Stimulated activated CD8-positive, alpha-beta memory T cell treated with anti-CD3 and anti-CD28 coated beads, Interleukin-15, amount 100 ng/mL, for 48 hours (primary cell): ENCODE measurements at places on chromosomes 6 and 20.
A peak's percentile ranks its signal among the peaks of the same experiment; 100 is the strongest.

- no peak for DNase-seq
These were observed 92.5 kb upstream of the ADGRF1 start for GRCh38 chr6:47134476-47135189.

GRCh38 chr20:3847429-3847940, 851 bp downstream of the MAVS start:
- no peak for DNase-seq

- peak; percentile 48 for DNase-seq
These were observed 2.6 kb downstream of the UBE2V1 start for GRCh38 chr20:50110141-50111047.

- no peak for DNase-seq
These were observed 21.8 kb upstream of the BTBD3 start for GRCh38 chr20:11895861-11896387.

- DNase-seq, result no peak
These were observed 141.5 kb upstream of the TOP1 start for GRCh38 chr20:40887105-40887504.

- DNase-seq, result no peak
These were observed 12.7 kb upstream of the MLIP start for GRCh38 chr6:54098450-54099044.

- no peak for DNase-seq
These were observed 2.9 kb downstream of the ZNF184 start for GRCh38 chr6:27470023-27470422.

DNA sequence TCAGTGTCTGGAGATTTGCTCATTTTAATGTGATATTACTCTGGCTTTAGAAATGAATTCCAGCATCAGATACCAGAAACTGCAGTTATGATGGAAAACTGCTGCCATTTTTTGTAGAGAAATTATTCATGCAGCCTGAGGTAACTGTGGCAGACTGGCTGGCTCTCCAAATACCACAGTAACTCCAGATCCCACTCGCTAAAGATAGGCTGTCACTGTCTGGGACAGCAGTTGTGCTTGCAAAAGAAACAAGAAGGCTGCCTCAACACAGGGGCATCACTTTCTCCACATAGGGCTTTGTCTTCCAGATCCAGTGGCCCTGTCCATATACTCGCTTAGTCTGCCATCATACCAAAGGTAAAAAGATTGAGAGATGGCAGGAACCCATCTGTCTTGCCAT, 52.7 kb downstream of the FAM184A start:
- no peak for DNase-seq

DNA sequence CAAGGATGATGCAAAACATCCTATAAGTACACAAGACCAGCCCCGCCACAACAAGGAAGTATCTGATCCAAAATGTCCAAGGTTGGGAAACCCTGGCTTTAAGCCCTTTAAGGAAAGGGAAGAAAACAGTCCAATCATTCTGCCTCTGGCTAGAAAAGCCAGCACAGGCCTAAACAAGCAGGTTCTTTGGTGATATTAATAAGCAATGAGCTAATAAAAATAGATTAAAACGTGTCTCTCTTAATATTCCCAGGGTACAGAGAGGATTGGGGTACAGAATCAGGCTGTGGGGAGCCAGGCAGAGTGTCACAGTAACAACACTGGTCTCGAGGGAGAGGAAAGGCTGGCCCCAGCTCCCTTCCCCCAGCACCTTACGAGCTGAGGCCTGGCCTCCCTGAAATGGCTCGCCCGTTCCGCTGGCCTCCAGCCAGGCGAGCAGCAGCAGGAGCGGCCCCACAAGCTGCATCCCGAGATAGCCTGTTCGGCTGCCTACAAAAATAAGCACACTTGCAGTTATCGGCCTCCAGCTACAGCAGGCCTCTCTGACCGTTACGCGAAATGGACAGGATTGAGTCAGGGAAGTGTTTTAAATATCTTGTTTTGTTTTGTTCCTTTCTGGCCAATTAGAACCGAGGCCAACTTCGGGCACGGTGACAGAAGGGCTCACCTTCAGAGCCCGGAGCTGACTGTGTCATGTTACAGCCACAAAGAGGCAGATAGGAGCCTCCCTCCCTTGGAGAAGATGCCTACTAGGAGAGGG, 4.0 kb upstream of the ZMYND8 start:
- DNase-seq, result no peak

DNA sequence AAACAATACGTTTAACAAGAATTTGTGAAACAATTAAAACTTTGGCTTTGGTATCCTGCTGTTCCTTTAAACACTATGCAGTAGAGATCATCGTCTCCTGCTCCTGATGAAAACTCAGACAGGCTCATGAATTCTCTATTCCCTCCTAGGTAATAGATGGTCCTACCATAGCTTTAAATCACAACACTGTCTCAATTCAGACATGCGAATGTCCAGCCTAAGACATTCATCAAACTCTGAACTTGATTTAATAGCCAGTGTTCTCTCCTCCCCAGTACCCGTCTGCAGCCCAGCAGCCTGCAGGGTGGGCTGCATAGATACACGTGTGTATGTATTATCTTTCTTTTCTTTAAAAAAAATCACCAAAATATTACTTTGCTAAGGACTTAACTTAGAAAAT, 232.8 kb downstream of the TTLL2 start:
- no peak for DNase-seq

- no peak for DNase-seq
These were observed 22.3 kb upstream of the HLA-DQA2 start for GRCh38 chr6:32718879-32719278.

- DNase-seq, result no peak
These were observed 86.2 kb upstream of the ARID1B start for GRCh38 chr6:156691018-156691417.

DNA sequence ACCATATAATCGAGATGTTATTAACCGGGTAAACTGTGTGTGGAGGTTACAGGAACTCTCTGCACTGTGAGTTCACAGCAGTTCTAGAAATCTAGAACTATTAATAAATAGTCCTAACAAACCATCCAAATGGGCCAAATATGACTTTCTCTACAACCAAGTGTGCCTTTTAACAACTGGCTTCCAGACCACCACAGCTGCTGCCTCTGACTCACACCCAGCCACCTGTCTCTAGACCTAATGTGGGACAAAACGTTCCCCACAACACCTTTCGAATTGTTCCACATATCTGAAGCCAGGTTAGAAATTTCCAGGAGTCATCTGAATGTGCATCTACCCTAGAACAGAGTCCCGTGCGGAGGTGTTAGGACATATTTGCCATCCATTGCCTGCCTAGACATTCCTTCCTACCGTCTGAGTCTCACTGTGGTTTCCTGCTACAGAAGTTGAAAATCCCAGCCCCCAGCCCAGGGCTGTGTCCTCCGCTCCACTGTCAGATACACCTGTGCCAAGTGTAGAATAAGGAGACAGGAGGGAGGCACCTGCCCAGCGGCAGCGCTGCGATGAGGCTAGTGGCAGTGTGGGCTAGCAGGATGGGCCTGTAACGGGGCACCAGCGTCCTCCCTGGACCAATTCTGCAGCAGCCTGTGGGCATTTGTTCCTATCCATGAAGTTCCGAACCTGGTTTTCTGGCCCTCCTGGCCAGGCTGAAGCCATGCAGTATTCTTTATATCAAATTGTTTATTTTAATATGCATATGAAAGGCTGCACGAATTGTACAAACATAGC, 28.5 kb upstream of the MAP3K4 start:
- no peak for DNase-seq

DNA sequence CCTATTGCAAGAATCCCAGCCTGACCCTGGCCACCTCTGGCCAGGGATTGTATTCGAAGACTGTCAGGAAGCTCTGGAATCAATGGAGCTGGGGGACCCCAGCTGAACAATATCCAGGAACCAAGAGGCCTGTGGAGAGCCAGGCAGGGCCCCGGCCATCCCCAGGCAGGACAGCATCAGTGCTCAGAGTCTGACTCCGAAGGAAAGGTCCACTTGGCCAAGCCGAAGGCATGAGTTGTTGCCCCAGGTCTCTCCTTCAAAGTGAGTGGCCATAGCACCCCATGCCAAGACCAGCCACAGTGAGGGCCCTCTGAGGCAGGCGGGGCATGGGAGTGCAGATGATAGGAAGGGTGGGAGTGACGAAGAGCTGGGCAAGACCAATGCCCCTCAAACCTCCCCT, 193.1 kb downstream of the CDH4 start:
- no peak for DNase-seq

DNA sequence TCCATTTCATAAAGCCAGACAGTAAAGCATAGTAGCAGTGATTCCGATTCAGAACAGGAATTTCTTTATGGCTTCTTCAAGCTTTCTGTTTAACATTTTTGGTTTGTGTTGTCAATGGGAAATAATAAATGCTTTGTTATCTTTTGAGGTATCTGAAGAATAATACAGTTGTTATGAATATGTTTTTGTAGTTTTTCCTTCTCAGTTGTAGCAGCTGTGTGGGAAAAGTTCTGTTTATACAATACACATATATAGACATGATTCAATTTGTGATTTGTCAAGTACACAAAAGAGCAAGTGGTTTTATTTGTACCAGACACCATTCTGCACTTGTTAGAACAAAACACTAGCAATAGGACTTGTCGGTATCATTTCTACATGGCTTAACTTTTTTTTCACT, 96.6 kb downstream of the CDYL start:
- no peak for DNase-seq

- DNase-seq, result peak; percentile 18
These were observed 24.4 kb upstream of the C6orf62 start for GRCh38 chr6:24743265-24743943.

GRCh38 chr6:168498161-168498843, 57.3 kb downstream of the SMOC2 start:
- DNase-seq, result no peak

GRCh38 chr20:36344517-36345132, 38.5 kb downstream of the DLGAP4 start:
- DNase-seq, result no peak

- no peak for DNase-seq
These were observed 251.0 kb downstream of the RNGTT start for GRCh38 chr6:88712243-88712936.

GRCh38 chr20:38109591-38110524, 55.2 kb downstream of the TGM2 start:
- DNase-seq, result no peak

- no peak for DNase-seq
These were observed 455.2 kb downstream of the PLCB1 start for GRCh38 chr20:8587251-8587650.
